Right hindlimb (tissue), 1 donor: ENCODE measurements at places on chromosomes 11 and 22.

DNA sequence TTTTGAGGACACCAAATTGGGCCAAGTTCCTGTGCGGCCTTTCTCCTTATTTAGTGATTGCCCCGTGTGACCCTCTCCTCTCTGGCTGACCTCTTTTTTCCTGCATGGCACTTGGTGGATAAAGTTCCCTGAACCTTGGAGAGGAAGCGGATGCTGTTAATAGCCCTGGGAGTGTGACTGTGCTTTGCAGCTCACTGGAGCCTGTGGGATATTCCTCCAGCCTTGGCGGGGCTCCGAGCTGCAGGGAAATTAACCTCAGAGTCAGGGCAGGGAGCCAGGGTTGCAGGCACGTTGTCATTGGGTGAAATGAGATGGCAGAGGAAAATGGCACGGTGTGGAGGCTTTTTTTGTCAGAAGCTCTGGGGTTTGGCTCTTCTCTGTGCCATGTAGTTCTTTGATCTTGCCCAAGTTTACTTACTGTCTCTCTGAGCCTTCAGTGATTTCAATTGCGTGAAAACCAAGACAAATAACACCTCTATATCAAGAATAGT, 965 bp downstream of the OR9Q1 start:
- peak; percentile 68 for DNase-seq

GRCh38 chr11:132202621-132203020, 832.2 kb downstream of the NTM start:
- no peak for DNase-seq

- no peak for DNase-seq
Measured at GRCh38 chr11:126547161-126547560, 191.7 kb downstream of the ST3GAL4 start.

DNA sequence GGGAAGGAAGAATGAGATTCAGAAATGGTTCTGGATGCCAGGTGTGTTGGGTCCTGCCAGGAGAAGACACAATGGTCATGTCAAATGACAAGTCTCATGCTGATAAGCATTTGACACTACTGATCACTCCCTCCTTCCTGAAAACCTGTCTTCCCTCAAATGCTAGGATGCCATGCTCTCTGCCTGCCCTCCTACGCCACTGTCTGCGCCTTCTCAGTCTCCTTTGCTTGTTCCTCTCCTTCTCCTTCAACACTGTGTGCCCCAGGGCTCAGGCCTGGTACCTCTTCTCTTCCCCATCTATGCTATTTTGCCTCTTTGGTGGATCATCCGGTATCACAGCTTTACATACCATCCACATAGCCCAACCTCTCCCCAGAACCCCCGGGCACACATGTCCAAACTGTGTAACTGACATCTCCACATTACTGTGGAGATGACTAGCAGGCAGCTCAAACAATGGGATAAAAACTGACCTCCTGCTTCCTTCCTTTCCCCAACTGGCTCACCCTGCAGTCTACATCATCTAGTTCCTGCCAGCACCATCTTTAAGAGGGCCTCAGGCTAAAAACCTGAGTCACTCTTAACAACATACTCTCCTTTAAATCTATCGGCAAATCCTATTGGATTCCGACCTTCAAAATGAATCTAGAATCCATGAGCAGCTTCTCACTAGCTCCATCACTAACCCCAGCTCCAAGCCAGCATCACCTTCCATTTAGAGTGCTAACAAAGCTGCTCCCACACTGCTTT, 8.2 kb downstream of the AP1B1 start:
- DNase-seq: no peak

DNA sequence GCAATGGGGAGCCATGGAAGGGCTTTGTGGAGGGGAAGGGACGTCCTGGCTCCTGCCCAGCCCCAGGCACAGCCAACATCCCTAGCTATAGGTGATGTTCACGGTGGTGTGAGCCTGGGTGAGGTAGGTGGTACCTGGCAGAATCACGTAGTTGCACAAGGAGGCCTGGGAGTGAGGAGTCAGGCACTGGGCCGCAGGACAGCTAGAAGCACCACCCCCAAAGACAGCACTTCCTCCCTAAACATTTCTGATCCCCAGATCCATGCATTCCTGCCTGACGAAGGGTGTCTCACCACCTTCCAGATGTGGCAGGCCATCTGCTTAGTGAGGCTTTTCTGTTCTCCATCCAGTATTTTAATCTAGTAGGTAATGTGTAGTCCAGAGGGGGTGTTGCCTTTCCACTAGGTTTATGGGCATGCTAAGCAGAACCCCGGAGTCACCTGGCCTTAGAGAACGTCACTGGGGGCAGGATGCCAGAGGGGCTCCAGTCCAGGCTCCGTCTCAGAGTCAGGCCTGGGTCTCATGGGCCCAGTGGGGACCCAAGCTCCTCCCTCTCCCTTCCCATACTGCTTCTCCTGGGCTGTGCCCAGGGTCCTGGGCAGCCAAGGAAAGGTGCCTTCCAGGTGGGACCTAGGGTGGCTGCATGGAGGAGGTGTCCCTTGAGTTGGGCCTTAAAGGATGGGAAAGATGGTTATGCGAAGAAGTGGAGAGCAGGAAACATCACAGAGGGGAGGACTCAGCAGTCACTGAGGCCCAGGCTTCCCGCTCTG, 56.2 kb downstream of the OTOG start:
- DNase-seq: no peak

DNA sequence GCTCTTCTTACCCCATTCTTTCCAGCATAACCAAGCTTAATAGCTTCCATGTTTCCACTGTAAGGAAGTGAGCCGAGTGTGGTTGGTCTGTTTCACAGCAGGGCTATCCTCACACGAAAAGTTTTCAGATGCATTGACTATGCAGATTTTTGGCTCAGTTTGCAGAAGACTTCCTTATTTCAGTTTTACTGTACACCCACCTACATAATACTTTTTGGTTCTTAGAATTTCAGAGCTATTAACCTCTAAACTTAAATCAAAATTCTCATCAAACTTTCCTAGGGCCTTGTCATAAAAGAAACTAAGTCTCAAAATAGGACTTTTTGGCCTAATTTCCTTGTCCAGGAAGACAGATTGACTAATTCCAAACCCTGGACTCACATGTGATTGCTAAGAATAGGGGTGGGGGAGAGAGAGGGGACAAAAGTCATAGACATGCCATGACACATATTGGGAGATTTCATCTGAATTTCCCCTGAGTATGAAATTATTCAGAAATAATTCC, 7.3 kb upstream of the EHF start:
- no peak for DNase-seq

DNA sequence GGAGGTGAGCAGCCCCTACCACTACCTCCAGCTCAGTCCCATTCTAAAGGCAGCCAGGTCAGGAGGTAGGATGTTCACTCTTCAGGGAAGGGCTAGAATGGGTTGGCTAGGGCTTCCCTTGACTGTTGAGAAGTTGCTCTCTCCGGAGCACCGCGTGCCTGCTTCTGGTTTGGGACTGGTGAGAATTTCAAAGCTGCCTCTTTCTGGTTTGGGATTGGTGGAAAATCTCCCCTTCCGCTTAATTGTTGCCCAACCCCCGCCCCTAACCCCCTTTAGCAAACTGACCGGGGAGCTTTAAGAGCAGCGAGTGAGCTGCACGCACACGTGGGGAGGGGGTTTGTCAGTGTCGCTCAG, 686 bp downstream of the USP2 start:
- DNase-seq: no peak
